ENCODE measurements at places on chromosomes 4 and X.

GRCh38 chr4:168942985-168943384 is 67.1 kb downstream of the CBR4 start:
- DNase-seq, result no peak

DNA sequence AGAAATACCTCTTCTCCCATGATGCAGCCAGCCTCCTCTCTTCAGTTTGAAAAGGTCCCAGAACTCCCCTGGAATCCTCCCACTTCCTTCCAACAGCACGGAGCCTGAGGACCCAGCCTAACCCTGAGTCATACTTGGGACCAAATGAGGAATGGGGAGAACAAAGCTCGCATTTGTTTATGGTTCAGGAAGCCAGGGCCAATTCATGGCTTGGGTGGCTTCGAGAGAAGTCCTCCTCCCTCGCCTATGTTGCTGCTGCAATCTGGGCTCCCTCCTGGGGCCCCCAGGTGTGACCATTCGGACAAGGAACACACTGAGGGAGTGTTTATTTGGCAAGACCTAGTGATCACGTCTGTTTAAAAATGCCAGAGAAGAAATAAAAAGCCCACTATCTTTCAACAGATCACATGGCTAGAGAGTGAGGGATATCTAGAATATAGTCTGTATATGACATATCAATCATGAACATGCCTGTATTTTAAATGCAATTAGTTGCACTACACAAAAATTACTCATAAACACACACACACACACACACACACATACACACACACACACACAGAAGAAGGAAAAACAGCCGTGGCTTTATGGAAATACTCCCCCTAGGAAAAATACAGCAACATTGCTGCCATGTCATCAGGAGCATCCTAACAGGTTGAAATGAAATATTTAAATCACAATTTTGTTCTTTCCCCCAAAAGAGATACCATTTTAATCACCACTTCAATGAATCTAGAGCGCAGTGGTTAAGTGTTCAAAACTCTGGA is 155.7 kb upstream of the MAP3K15 start:
- no peak for DNase-seq

- DNase-seq, result no peak
Observed at GRCh38 chrX:107561468-107562215, 66.7 kb upstream of the PRPS1 start.

DNA sequence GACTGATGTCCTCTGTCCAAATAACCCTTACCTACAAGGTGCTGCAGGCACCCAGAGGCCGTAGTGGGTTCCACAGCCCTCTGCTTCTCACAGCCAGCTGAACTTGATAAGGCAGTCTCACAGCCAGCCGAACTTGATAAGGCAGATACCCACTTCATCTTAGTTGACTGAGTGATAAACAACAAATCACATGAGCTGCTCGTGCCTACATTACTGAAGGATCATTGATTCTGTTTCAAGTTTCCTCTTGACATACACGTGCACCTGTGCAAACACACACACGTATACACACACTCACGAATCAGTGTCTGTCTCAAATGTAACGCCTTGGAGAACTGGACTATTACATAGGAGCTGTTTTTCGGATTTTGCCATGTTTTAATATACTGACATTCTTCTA is 276.3 kb downstream of the DCTD start:
- no peak for DNase-seq

DNA sequence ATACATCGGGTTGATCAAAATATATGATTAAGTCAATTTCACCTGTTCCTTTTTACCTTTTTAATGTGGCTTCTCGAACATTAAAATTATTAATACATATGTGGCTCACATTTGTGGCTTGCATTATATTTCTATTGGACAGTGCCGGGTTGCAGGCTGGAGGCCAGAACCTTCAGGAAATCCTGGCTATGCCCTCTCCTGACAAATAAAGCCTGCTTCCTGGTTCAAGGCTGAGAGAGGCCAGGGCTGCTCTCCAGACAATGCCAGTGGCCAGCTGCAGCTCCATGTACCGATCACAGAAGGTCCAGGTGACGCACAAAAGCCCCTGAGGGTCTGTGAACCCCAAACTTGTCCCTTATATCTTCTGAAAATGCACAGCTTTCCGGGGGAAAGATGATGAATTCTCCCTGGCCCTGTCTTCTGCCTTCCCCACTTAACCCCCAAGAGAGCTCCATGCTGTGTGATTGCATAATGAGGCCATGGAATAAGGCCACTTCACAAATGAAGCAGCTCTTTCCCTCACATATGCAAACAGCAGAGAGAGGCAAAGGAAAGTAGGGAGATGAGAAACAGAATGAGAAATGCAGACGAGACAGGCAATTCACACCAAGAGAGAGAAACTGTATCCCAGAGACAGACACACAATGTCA is 241.2 kb downstream of the BCOR start:
- DNase-seq, result no peak

Data from CD4-positive, alpha-beta T cell treated with Interleukin-15 for 1 hour (primary cell).